ENCODE measurements at places on chromosomes 16 and 17.

- DNase-seq = no peak
These were observed 109.8 kb downstream of the GOSR1 start for GRCh38 chr17:30586818-30587595.

- DNase-seq = no peak
These were observed 2.6 kb downstream of the LGALS3BP start for GRCh38 chr17:78976907-78977680.

- no peak for DNase-seq
These were observed 36.0 kb upstream of the KLHDC4 start for GRCh38 chr16:87801679-87802259.

DNA sequence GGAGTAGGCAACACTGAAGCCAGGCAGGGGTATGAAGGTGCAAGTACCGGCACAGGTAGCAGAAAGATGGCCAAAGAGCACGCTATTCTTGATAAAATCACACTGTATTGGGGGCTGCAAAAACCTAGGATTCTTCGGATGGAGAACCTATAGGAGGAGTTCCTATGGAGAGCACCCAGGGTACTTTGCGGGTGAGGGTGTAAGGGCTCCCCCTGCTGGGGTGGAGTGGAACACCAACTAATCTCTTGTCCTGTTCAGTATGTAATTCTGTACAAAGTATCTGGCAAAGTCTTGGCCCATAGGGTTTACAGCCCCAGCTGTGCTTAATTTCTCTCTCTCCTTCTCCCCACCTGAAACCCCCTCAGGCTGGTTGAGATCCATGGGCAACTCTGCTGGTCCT lies 393.1 kb upstream of the ASIC2 start:
- DNase-seq = no peak

GRCh38 chr17:62680541-62681052 lies 53.1 kb downstream of the MRC2 start:
- DNase-seq = no peak

- DNase-seq = no peak
These were observed 86.8 kb upstream of the WSB1 start for GRCh38 chr17:27207073-27207513.

DNA sequence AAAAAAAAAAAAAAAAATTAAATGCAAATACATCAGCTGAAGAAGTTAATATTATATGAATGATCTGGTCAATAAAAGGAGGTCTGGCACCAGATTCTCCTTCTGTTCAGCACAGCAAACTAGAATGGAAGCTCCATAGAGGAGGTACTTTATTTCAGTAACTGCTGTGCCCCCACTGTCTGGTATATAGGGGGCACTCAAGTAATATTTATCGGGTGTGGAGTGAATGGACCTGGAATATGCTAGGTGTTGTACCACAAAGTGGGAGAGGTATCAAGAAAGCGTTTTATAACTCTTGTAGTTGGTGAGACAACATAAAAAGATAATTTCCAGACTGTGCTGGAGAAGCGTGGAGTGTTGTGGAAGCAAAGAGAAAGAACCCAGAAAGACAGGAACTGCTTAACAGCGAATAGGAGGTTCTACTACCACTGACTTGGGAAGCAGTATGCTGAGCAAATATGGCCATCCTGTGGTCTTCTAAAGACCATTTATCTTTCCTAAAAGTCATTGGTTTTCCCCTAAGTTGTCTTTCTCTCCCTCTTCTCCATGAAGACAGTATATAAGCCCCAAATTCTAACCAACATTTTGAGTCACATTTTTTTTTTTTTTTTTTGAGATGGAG lies 12.2 kb upstream of the PRKCA start:
- DNase-seq = no peak

DNA sequence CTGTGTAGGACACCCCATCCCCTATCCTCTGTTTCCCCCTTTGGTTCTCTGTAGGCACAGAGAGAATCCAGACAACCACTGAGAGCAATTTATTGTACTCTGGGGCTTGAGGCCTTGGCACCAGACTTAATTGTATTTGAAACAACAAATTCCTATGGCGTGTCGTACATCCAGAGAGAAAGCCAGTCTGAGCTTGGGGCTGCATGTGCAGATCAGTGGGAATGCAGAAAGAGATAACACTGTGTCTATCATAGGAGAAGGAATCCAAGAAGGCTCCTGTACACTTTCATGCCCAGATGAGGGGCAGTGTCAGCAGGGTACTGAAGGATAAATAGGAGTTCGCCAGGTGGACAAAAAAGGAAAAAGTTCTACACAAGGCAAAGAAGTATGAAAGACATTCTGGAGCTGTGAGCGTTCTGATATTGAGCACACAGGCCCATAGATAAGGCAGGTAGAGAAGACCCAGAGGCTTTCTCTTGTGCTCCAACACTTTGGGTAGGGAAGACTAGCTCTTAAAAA lies 22.0 kb upstream of the IL4R start:
- DNase-seq = no peak

GRCh38 chr17:71986886-71987285 lies 133.9 kb upstream of the SOX9 start:
- no peak for DNase-seq

DNA sequence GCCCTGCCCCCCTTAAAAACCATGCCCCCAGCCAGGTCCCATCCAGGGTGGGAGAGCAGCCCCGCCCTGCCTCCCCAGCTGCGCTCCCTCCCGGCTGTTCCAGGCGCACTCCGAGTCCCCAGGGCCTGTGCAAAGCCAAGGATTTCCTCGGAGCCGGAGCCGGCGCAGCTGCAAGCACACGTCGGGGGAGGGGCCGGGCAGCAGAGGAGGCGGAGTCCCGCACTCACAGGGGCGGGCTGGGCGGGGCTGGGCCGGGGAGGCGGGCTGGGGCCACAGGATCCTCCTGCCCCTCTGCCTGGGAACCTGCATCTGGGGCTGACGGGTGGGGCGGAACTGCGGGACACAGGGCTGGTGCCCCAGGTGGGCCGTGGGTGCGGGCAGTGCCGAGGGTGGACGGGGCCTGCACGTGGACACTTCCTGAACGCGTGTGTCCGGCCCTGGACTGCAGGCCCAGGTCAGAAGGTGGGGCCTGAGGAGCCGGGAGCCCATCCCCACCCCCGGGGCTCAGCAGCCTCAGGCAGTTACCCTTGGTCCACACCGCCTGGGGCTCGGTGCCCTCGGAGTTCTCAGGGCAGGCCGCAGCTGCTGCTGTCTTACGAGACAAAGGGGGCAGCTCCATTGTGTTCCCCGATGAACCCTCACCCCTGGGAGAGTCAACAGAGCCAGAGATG lies 24.0 kb upstream of the SSTR5 start:
- no peak for DNase-seq

DNA sequence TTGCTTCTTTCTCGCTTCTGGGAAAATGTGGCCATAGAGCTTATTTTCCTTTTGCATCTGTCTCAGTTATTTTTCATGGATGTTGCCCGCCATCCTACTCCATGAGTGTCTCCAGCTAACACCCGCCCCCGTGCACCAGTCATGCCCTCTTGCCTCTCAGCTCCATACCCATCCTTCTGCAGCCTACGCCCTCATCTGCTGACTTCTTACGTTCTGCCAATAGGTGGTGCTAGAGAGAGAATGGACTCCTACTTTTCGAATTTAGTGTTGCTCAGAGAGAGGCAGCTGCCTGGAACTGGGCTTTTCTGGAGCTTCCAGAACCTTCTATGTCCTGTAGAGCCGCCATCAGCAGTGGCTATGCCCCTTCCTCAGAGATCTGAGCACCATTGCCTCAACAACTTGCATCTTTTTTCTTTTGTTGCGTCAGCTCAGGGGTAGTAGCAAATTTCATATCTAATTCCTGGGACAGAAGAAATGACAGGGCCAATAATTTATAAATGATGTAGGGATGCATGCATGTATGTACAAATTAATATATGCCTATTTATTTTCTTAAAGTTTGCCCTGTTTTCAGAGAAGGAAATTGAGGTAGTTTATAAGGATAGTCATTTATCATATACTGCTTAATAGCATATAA lies 119.7 kb upstream of the MYOCD start:
- DNase-seq = no peak

GRCh38 chr16:22397464-22397863 lies 23.0 kb upstream of the CDR2 start:
- no peak for DNase-seq

DNA sequence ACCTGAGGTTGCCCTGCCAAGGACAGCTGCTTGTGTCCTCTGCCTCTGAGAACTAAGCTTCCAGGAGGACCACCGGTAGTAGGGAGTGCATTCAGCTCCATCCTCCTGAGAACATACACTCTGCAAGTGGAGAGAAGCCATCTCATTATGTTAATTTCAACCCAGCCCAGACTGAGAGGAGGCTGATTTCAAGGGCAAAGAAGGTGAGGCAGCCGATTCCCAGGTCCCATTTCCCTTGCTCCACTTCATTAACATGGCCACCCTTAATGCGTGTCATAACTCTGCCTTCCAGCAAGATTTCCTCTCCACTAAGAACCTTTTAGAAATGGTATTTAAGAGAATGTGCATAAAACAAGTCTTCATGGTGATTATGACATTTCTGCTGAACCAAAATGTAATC lies 72.5 kb downstream of the CDH13 start:
- no peak for DNase-seq

DNA sequence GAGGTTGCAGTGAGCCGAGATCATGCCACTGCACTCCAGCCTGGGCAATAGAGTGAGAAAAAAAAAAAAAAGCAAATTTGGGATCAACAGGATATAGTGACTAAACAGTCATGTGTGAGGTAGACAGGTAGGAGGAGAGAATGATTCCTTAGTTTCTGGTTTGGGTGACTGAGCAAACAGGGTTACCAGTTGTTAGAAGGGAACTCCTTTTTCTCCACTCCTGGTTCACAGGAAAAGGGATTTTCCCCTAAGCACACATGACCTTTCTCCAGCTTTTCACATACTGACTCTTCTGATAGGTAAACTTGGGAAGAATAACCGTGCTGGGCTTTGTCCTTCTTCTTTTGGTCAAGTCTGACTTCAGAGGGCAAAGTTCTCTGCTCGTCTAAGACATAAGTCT lies 17.3 kb upstream of the WSCD1 start:
- no peak for DNase-seq

GRCh38 chr17:70772761-70773160 lies 603.4 kb downstream of the KCNJ2 start:
- no peak for DNase-seq

DNA sequence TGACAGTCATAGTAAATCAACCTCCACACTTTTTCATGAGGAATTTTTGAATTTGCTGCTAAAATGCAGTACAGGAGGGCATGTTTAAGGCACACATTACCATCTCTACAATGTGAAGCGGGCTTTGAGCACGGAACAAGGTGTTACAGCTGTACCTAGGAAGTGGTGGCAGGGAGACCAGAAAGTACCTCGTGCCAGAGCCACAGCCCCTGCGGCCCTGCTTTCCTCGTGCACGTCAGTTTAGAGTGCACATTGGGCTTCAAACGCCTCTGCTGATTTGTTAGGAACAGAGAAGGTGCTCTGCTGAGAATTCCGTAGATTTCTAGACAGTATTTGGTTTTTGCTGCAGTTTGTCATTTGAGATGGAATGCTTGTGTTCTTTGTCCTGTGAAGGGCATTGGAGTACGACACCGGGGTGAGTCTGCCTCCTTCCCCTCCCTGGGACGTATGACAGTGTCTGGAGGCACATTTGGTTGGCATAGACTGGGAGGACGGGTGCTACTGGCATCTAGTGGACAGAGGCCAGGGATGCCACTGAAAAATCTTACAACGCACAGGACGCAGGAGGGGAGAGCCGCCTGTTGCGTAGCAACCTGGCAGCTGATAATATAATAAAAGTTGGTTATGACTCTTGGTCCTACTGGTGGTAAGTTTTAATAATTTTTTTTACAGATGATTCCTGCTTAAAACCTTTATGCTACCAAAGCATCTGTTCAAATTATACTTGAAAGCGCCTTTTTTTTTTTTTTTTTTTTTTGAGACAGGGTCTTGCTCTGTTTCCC lies 9.1 kb downstream of the FOXK2 start:
- DNase-seq = no peak

GRCh38 chr17:27882162-27882840 lies 10.9 kb downstream of the LYRM9 start:
- no peak for DNase-seq

GRCh38 chr17:43366891-43367736 lies 31.7 kb upstream of the ARL4D start:
- DNase-seq = no peak

GRCh38 chr16:83624429-83625120 lies 183.2 kb upstream of the HSBP1 start:
- DNase-seq = no peak

Data from activated T-helper 1 cell treated with Interleukin-2 at 50 U/mL for 16 hours (primary cell).